Inflammatory macrophage (primary cell): ENCODE measurements at places on chromosomes 1 and 21.

- DNase-seq: no peak
Measured at GRCh38 chr1:154759196-154759595, 110.9 kb downstream of the KCNN3 start.

GRCh38 chr1:7581754-7582459 is 189.2 kb upstream of the VAMP3 start:
- no peak for DNase-seq

DNA sequence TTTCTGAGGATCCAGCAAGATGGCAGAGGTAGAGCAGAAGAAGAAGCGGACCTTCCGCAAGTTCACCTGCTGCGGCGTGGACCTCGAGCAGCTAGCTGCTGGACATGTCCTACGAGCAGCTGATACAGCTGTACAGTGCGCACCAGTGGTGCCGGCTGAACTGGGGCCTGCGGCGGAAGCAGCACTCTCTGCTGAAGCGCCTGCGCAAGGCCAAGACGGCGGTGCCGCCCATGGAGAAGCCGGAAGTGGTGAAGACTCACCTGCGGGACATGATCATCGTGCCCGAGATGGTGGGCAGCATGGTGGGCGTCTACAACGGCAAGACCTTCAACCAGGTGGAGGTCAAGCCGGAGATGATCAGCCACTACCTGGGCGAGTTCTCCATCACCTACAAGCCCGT is 125.8 kb downstream of the LRIG2 start:
- no peak for DNase-seq

- no peak for DNase-seq
Measured at GRCh38 chr1:20071416-20071815, 1.4 kb downstream of the PLA2G5 start.

DNA sequence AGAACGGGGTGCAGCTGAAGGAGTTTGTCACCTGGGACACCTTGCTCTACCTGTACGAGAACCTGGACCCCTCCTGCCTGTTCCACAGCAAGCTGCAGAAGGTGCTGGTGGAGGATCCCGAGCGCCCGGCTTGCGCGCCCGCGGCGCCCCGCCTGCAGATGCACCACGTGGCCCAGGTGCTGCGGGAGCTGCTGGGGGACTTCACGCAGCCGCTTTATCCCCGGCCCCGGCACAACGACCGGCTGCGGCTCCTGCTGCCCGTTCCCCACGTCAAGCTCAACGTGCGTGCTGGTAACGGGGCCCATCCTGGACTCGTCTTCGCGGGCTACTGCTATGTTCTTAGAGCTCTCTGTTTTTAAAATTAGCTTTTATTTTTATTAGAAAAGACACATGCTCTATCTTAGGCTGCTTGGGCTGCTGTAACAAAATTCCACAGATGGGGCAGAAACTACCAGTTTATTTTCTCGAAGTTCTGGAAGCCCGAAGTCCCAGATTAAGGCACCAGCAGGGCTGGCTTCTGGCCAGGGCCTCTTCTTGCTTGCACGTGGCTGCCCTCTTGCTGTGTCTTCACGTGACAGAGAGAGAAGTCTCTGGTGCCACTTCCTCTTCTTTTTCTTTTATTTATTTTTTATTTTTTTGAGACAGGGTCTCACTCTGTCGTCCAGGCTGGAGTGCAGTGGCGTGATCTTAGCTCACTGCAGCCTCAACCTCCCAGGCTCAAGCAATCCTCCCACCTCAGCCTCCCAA is 38.1 kb downstream of the TRPM2 start:
- DNase-seq: peak; percentile 74

DNA sequence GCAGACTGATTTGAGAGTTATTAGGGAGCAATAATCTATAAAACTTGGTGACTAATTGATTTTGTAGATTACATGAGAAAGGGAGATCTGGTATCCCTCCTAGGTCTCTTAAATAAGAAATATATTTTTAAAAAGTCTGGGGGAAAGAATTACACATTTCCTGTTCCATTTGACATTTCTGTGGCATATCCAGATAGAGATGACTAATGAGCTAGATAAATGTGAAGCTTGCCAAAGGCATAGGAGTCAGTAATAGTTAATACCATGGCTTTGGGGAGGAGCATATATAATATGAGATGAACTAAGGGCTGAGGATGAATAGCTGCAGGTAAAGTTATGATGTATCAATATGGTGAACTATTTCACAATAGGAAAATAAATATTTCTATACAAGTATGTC is 663.7 kb downstream of the PTPRC start:
- no peak for DNase-seq

DNA sequence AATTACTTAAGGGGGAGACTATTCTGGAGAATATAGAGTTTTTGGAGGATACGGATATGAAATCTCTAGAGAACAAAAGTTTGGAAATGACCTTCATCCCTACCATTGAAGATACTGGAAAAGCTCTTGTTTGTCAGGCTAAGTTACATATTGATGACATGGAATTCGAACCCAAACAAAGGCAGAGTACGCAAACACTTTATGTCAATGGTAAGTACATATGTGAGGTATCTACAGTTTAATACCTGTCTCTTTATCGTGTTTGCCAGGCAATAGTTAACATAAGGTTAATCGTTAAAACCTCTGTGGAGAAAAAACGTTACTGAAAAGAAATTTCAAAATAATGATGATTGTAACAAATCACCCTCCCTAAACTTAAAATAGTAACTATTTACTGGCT is 11.8 kb downstream of the VCAM1 start:
- no peak for DNase-seq

DNA sequence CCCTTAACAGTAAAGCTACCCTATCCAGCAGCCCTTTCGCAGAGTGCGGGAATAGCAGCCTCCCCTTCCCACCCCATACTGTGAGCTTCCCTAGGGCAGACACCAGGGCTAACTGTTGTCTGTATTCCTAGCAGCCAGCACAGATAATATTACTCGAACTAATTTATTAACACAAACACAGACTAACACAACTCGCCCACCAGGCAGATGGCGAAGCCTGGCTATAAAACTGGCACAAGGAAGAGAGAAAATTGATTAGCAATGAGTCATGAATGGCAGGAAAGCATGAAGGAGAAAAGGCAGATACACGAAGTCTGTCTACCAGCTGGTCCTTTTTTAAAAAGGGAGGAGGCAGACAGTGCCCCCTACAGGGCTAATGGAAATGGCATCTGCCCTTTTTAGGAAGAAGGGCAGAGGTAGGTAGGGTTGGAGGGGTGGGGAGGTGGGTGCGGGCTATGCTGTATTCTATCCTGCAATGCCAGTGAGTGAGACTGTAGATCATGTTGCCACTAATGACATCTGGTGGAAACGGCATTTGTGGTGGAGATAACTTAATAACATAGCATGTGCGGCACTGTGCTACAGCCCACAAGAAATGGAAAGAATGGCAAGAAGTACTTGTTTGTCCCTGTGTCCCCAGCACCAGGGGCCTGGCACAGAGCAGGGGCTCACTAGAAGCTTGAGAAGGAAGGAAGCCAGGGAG is 30.6 kb upstream of the CTPS1 start:
- peak; percentile 75 for DNase-seq

DNA sequence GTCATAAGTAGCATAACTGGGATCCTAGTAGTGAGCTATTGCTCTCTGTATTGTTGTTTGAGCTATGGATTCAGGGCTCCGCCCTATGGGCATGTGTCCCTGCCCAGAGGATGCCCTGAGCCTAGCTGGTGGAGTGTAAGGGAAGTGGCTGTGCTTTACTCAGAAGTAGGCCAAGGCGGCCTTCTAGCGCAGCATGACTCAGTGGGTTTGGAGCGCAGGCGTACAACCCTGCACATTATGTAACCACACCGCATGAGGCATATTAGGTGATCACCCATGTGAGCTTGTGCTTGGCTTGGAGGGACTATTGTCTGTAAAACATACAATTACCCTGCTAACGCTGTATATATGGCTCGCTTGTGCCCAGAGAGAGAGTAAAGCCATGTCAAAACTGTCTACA is 11.1 kb upstream of the UBE2U start:
- no peak for DNase-seq

- no peak for DNase-seq
Measured at GRCh38 chr1:85438353-85438752, 26.6 kb downstream of the DDAH1 start.

DNA sequence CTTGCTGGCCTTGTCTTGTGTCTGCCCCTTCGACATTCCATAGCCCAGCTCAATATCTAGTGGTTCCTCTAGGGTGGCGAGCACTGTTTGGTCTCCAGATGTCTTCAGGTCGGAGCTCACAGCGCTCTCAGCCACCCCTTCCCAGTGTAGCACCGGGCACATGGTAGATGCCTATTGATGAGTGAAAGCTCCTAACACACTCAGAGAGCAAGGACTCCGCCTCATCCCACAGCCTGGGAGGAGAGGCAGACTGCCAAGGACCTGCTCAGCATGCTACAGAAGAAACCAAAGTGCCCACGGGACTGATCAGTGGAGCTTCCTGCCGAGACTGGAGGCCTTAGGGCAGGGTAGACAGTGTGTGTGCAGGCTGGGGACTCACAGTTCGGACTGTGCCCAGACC is 10.9 kb downstream of the PCSK9 start:
- no peak for DNase-seq

DNA sequence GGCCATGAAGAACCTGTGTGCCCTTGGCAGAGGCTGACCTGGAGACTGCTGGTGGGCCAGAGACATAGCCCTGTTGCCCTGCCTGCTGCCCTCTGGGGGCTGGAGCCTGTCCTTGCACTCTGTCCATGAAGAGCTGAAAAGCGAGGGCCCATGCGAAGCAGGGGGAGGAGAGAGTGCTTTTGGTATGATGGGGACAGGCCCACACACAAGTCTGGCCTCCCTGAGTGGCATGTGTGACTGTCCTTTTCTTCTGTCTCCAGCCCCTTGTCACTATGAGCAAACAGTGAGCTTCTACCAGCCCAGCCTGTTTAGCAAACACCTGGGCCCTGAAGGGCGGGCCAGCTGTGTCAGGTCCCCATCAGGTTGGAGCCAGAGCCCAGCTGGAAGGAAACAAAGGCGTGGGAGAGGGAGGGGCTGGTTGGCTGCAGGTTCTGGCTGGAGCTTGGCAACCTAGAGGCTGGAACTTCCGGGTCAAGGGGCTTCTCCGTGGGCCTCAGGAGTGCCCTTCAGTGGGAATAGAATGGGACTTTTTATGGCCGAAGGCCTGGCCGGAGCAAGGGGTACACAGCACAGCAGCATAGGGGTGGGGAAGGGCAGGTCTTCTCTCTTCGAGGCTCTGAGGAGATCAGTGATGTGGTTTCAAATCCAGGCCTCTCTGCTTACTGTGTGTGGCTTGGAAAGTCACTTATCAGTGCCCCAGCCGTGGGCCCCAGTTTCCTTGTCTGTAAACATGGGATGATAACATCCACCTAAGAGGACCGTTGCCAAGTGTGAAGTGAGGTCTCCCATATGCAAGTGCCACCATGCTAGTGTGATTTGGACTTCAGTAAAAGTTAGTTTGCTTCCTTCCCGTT is 14.3 kb downstream of the QSOX1 start:
- DNase-seq: peak; percentile 29

DNA sequence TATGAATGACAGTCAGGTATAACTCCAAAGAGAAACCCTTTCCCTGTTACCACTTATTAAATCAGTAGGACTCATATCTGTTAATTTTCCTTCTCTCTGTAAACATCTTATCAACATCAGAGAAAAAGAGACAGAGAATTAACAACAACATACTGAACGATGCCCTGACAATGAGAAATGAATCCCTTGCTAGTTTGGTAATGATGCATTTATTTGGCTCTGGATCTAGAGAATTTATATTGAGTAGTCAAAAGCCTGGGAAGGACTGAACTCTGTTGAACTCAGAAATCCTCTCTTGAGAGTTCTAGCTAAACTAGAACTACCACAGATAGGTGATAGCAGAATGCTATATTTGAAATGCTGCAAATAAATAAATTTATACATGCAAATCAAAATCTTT is 325.6 kb downstream of the DISC1 start:
- DNase-seq: no peak

DNA sequence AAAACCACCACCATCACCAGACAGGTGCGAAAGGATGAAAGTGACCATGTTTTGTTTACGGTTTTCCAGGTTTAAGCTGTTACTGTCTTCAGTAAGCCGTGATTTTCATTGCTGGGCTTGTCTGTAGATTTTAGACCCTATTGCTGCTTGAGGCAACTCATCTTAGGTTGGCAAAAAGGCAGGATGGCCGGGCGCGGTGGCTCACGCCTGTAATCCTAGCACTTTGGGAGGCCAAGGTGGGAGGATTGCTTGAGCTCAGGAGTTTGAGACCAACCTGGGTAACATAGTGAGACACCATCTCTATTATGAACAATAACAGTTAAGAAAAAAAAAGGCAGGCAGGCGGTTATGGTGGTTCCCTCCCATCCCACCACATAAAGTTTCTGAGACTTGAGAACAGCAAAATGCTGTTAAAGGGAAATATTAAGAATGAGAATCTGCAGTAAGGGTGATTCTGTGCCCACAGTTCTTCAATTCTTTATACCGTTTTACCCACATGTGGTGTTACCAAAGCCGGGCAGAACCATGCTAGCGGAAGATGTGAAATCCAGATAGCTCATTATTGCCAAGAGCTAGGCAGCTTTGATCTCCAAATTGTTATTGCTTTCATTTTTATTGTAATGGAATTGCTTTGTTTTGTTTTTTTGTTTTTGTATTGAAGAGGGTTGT is 34.5 kb upstream of the TDRD10 start:
- DNase-seq: no peak

GRCh38 chr21:34779860-34780259 is 111.1 kb downstream of the CLIC6 start:
- no peak for DNase-seq

GRCh38 chr1:20884513-20884912 is 97.4 kb upstream of the HP1BP3 start:
- no peak for DNase-seq

- peak; percentile 73 for DNase-seq
Measured at GRCh38 chr1:226656601-226657277, 82.3 kb downstream of the ITPKB start.

DNA sequence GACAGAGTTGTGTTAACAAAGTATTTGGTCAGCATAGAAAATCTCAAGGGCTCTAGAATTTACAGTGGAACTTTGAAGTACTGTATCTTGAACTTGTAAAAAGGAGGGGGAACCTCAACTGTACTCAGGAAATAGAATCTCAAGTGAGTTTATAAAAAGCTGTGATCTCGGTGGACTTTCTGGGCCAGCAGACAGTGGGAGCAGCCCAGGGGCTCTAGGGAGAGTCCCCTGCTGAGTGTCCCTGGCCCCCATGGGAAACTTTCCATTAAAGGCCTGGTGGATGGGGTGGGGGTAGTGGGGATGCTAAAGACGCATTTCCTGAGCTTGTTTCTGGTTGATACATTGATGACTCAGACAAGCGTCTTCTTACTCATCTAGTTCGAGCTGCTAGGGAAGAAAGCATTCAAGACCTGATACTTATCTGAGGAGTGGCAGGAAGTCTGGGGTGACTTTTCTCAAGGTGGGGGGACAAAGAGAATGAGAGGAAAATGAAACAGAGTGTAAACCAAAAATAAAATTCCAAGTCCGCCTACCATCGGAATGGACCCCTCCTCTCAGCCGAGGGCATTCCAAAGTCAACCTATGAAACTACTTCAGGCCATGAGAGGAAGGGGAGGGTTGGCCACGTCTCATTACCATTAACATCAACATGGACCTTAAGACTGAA is 65.5 kb downstream of the NID1 start:
- DNase-seq: no peak
